ENCODE measurements at places on chromosomes 6 and 20.

GRCh38 chr6:139153855-139154254 lies 19.0 kb downstream of the HECA start:
- DNase-seq: no peak

DNA sequence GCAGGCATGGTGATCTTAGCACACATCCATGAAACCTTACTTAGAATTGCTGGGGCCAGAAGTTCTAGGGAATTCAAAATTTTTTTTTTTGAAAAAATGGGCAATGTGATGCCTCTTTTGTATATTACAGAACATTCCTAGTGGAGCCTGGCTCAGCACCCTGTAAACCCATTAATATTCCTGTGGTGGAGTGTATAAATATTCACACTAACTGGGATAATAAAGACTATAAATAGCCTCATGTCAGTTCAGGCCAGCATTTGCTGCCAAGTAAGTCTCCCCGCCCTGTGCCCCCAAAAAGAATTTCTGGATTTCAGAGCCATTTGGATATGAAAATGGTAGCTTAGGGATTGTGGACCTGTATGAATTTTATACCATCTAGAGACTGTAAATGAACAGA lies 14.8 kb downstream of the BANF2 start:
- no peak for DNase-seq

DNA sequence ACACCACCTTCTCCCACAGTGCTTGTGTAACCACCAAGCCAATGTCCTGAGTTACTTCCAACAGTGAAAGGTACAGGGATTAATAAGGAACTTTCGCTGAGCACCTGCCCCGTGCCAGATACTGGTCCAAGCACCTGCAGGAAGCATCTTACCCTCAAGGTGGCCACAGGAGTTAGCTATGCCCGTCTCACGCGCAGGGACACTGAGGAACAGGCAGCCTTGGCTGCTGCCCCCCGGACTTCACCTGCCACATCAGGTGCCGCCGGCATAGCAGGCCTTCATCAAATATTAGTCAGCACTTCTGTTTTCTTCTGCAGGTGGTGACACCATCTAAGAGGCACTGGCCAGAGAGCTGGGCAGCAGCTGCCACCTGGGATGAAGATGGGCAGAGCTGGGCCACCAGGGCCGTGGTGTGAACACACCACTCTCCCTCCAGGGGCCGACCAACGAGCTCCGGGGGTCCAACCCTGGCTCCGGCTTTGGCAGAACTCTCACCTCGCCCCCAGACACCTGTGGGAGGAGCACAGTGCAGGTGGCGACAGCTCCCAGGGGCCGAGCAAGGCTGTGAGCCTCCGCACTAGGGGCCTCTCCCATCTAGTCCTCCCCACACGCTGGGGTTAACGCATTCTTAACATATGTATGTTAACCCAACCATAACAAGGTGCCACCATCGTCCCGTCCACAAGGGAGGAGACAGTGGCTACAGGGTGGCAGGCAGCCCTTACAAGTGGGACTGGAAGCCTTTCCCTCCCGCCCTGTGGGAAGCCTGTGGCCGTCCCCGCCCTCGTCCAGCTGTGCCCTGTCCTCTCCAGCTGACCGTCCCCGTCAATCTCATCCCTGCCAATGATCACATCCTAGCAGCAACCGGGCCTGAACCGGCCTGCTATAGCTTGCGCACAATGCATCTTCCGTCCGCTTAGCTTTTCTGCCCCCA lies 2.9 kb upstream of the PPDPF start:
- no peak for DNase-seq

- no peak for DNase-seq
Observed at GRCh38 chr6:146410851-146411595, 132.6 kb upstream of the RAB32 start.

GRCh38 chr20:53915446-53916172 lies 154.8 kb downstream of the BCAS1 start:
- peak; percentile 61 for DNase-seq

- no peak for DNase-seq
Observed at GRCh38 chr6:8207191-8207868, 105.0 kb upstream of the EEF1E1 start.

DNA sequence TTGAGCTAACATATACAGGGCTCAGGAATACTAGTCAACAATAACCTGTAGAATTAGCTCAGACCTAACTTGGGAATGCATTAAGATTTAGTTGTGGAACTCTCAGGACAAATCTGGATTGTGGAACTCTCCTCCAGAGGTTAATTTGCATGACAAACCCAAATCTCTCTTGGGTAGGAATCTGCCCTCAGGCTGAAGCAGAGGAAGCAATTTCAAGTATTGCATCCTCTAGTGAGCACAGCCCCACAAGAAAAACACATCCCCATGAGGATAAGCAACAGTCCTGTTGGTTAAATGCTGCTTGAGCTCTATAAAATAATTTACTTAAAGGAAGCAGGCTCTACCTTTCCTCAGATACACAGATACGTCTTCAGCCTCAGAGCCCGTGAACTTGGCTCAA lies 170.9 kb upstream of the STXBP5 start:
- DNase-seq: no peak

- DNase-seq: peak; percentile 43
Observed at GRCh38 chr20:59782986-59783640, 150.3 kb downstream of the SYCP2 start.

GRCh38 chr6:98839781-98840361 lies 5.5 kb downstream of the POU3F2 start:
- DNase-seq: peak; percentile 17

DNA sequence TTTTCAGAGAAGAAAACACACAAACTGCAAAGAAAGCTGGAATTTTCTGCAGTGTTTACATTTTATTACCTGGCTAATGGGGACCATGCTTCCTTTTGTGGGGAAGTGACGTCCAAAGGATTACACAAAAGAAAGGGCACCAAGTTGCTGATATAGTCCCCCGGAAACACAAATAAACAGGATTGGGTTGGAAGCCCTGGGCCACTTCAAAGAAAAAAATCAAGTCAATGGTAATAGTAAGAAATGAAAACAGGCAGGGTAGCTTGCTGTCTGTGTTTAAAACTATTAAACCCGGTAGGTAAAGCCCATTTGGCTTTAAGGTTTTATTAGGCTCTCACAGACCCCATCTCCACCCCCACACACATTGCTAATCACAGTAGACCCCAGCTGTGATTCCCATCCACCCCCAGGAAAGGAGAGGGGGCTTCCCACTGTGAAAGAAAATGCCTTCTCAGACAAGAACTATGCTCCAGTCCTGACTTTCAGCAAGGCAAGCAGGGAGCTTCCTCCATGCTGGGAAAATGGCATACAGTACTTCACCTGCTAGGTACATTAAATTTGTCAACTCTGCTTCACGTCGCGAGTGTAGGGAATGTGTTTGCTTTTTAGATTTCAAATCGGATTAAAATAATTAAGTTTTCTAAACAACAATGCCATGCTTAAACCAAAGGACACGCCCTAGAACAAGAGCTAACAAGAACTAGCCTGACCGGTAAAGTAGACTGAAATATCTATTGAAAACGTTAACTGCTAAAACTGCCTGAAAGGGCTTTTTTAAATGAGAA lies 1.1 kb downstream of the PERP start:
- no peak for DNase-seq

- no peak for DNase-seq
Observed at GRCh38 chr6:83152913-83153312, 40.2 kb downstream of the PGM3 start.

- no peak for DNase-seq
Observed at GRCh38 chr20:58417438-58417837, 28.4 kb downstream of the VAPB start.
